ENCODE measurements at places on chromosomes 2 and 18. TPM values are rescaled to one million over a fixed set of nuclear protein-coding genes. Genes with fewer than 3 reads are reported as not detected.

GRCh38 chr2:102367331-102367971, 11.9 kb downstream of the IL18R1 start:
- peak; percentile 80 for DNase-seq

DNA sequence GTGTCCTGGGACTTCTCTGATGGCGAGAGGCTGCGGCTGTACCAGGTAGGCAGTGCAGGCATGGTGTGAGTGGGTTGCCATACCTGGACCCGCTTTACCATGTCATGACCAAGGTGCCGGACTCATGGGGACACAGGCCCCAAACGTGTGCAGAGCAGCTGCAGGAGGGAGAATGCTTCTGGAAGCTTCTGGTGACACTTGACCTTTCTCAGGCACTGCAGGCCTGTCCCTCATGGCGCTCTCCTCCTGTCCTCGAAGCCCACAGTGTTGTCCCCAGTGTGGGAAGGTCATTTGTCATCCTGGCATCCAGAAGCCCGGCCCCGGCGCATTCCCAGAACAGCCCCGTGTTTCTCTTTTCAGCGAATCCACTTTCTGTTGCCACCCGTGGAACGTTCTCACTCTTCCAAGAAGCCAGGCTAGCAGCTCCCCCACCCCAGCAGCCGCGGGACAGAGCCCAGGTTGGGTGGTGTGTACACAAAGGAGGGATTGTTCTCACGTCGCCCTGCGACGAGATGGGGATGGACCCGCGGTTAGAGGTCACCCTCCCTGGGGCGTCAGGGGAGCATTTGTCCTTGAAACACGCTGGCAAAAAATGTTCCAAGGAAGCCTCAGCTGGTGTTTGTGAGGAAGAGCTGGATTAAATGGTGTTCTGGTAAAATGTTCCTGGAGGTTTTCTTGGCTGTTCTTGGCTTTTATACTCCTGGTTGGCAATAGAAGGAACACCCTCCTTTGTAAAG, 43.7 kb downstream of the SH3BP4 start:
- no peak for DNase-seq

- DNase-seq, result no peak
Measured at GRCh38 chr18:23825978-23826405, 136.7 kb downstream of the LAMA3 start.

GRCh38 chr2:197255543-197255942, 55.0 kb downstream of the ANKRD44 start:
- DNase-seq, result peak; percentile 74

GRCh38 chr2:169859423-169859822, 32.2 kb downstream of the UBR3 start:
- DNase-seq, result no peak

DNA sequence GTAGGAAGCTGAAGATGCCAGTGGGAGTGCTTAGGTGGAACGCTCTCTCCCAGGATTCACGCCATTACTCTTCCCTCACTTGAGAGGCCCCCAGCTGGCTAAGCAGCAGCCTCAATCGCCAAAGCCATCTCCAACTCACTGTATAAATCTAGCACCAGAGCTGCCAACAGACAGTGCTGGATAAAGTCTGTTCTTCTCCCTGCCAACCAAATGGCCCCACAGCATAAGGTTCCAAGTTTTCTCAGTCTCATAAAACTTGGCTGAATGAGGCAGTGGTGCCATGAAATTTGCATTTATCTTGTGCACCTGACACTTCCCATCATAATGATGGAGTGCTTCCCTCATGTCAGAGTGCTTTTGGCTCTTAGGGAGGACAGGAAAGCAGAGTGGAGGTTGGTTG, 428.2 kb upstream of the ETAA1 start:
- no peak for DNase-seq

DNA sequence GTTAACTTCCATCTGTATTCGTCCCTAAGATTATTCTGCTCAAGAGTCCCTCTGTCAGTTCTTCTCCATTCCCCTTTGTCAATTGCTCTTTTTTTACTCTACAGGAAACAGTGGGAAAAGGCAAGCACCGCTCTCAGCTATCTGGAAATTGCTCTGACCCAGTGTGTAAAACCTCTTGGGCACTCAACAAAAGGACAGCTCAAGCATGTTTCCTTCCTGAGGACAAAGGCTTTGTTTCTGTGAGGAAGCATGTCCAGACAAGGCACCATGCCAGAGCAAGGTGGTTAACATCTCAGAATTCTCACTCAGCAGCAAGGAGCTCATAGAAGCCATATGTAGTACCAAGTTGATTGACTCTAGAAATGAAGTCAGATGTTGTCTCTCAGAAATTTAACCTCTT, 735.6 kb downstream of the TSN start:
- DNase-seq, result no peak

TDRD15 gene
- 0.06 TPM for total RNA-seq

RNF125 gene
- 38.2 TPM for total RNA-seq

All from CD4-positive, alpha-beta memory T cell (primary cell).